Activated naive CD8-positive, alpha-beta T cell treated with anti-CD3 and anti-CD28 coated beads, Interleukin-2, amount 10 ng/mL, durations not matched to agents 7 days and 5 days (primary cell): ENCODE measurements at places on chromosomes 2 and 18.

DNA sequence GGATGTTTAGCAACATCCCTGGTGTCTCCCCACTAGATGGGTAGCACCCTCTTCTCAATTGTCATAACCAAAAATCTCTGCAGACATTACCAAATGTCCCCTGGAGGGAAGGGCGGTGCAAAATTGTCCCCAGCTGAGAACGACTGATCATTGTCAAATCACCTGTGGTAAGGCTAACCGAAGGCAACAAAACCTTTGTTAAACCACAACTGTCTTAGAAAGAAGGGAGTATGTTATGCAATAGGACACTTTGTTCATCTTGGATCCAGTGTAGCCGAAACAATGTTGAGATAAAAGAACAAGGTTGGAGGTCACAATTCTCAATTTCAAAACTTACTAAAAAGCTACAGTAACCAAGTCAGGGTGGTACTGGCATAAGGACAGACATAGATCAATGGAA, 50.3 kb upstream of the ST3GAL5 start:
- H3K4me3 ChIP-seq = no peak overlapping the region
- no peak for DNase-seq
- peaks cover 4% of the 10 kb centered on the region for H3K27me3 ChIP-seq

DNA sequence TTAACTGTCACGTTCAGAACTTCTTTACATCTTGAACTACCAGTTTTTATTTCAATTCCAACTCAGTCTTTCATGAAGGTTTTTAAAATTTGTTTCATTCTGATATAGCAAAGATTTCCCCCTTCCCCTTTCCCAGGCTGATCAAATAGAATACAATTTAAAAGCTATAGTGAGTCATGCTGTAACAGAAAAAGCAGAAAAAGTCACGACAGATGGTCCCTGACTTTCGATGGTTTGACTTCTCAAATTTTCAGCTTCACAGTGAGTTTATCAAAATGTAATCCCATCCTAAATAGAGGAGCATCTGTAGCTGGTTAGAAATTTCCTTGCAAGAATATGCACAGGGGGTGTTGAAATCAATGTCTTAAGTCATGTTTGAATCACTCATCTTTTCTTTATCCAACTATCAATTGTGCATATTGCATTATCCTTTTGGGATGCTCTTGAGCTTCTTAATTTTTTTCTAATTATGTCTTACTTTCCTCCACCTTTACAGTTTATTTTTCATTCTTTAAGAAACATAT, 500.3 kb downstream of the LRP1B start:
- H3K27me3 ChIP-seq = no peaks in the 10 kb centered on the region
- no peak overlapping the region for H3K27ac ChIP-seq
- no peaks in the 10 kb centered on the region for H3K36me3 ChIP-seq
- no peak overlapping the region for H3K4me3 ChIP-seq
- DNase-seq = no peak
- H3K4me1 ChIP-seq = no peaks in the 10 kb centered on the region

DNA sequence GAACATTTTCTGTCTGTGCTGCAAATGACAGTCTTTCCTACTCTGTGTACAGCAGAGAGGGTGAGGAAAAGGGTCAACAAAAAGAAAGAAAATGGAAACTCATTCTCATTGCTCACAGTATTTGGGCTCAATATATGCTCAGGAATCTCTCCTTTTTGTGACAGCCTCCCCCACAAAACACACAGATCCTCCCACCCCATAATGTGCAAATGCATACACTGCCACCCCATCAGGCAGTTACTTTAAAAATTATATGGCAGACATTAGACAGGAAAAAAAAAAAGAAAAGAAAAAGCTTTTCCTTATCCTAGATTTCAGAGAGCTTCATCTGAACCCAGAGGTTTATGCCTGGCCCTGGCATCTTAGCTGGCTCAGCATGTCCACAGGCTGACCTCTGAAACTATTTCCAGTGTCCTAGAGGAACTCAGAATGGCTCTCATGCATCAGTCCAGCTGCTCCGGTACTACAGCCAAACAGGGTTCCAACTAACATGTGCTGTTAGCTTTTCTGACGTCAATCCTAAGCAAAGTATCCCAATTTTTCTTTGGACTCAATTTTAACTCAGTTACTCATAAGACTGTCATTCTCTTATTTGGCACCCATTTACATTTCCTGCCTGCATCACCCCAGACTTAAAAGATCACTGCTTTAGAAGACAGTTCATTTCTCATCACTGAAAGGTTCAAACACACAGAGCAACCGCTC, 105.9 kb downstream of the RBMS1 start:
- peaks cover 20% of the 10 kb centered on the region for H3K36me3 ChIP-seq
- peak overlapping the region; percentile 84 for H3K27ac ChIP-seq
- DNase-seq = no peak
- H3K4me3 ChIP-seq = peak overlapping the region; percentile 75

GRCh38 chr18:76688724-76689472, 133.5 kb upstream of the ZNF236 start:
- H3K27me3 ChIP-seq = peaks cover 48% of the 10 kb centered on the region
- no peak for DNase-seq

GRCh38 chr2:173664513-173664910, 300.7 kb downstream of the SP3 start:
- no peak overlapping the region for H3K27ac ChIP-seq
- H3K4me3 ChIP-seq = no peak overlapping the region
- H3K27me3 ChIP-seq = peaks cover 18% of the 10 kb centered on the region
- DNase-seq = no peak

DNA sequence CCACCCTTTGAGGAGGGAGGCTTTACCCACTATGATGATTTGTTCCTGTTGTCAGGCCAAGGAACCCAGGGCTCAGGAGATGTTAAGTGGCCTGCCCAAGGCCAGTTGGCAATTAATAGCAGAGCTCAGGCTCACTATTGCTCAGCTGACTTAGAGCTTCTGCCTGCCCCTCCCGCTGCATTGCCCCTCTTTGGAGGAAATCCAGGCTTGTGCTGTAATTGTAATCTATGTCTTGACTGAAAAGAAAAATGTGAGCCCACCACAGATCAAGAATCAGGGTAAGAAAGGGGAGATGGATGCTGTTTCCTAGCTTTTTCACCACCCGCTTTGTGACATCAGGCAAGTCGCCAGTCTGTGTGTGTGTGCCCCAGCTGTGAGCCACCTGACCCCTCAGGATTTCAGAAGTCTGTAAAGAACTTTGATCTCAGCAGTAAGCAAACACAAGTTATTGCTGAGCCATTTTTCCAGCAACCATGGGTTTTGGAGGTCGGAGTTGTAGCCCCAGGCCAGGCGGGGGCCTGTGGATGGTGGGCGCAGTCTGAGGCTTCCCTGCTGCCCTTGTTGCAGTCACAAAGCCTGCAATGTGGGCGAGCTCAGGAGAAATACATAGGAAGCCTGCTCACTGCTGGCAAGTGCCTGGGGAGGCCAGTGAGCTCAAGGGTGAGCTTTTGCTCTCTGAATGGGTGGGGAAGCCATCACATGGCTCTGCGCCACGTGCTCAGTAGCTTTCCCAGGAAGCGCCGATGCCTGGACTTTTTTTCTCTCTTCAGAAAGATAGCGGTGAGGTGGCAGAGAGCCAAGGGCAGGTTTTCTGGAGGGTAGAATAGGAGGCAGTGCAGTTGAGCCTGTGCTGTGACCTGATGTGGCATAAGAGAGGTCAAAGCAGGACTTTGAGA, 6.1 kb downstream of the CABLES1 start:
- DNase-seq = no peak
- peaks cover 30% of the 10 kb centered on the region for H3K27me3 ChIP-seq
- H3K4me1 ChIP-seq = peaks cover 24% of the 10 kb centered on the region
- no peak overlapping the region for H3K4me3 ChIP-seq
- H3K36me3 ChIP-seq = no peaks in the 10 kb centered on the region

DNA sequence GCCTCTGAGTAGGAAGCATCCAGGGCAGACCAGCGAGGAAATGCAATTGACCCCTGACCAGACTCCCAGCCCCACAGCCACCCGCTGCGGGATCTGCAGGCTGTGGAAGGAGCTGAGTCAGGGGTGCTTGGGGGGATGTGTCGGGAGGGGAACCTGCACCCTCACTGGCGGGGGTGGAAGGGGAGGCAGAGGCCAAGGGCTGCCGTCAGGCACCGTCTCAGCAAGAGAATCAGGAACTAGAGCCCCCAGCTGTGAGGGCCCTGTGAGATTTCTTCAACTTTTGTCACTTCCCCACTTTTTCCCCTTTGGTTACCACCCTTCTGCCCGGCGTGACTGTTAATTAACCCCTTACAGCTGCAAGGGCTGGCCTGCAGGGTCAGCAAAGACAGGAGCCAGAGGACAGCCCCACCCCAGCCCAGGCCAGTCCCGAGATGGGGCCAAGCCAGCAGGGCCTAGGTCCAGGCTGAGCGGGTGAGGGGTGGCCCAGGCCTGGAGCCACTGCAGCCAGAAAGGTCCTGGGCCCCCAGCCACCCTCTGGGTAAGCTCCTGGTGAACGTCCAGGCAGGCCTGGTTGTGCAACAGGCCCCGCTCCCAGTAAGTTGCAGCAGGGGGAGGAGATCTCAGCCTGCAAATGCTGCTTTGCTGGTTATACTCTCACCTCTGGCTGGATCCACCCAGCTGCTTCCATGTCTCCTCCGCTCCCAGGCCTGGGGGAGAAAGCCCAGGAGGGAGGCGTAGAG, 147.0 kb upstream of the ID2 start:
- no peak for DNase-seq
- H3K4me1 ChIP-seq = peaks cover 30% of the 10 kb centered on the region
- peaks cover 18% of the 10 kb centered on the region for H3K36me3 ChIP-seq
- H3K4me3 ChIP-seq = no peak overlapping the region

DNA sequence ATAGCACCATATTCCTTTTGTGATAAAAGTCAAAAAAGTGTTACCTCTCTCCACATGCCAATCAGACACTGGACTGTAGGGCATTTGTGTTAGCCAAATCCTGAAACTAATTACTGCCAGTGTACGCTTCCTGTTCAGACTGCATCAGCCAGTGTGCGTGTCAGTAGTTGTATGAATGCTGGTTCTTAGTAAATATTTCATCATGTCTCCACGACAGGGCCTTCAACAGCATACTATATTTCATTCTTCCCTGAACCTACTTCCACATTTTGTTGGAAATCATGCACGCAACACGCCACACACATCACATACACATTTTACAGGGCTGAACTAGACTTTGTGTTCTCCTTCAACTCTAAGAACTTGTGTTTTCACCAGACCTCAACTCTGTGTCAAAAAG, 77.5 kb downstream of the EPB41L3 start:
- H3K4me3 ChIP-seq = no peak overlapping the region
- no peaks in the 10 kb centered on the region for H3K4me1 ChIP-seq
- peaks cover 4% of the 10 kb centered on the region for H3K27me3 ChIP-seq

DNA sequence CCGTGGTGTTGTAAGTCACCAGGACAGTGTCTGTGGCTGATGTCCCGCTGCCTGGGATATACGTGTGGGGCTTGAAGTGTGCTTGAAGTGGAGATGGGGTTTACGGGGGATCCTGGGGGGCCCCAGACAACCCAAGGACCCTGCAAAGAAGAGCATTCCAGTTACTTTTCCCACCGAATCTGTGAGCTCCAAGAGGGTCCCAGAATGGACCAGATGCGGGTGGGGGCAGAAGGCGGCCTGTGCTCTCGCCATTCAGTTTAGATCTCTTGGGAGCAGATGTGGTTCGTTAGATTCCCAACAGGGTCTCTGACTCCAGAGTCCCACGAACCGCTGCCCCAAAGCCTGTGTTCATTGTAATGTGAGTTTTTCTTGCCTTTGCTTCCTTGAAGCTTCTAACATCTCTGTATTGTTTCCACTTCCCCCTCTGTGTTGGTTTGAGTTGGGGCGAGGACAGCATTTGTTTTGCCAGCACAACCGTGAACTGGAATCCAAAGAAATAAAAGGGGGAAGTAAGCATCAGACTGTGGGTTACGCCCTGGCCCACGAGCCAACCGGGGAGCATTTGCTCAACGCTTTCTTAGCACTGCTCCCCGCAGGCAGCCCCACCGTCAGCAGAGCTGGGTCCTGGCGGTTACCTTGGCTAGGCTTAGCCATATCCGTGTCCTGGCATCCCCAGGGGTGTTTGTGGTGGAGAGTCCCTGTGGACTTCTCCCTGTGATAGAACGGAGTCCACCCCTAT, 92.1 kb downstream of the SH3BP4 start:
- H3K27me3 ChIP-seq = peaks cover 10% of the 10 kb centered on the region
- no peak for DNase-seq
- no peak overlapping the region for H3K27ac ChIP-seq
- peaks cover 14% of the 10 kb centered on the region for H3K4me1 ChIP-seq
- H3K4me3 ChIP-seq = no peak overlapping the region
- H3K36me3 ChIP-seq = no peaks in the 10 kb centered on the region

GRCh38 chr18:49608366-49609255, 46.8 kb downstream of the LIPG start:
- H3K4me1 ChIP-seq = peaks cover 2% of the 10 kb centered on the region
- no peak overlapping the region for H3K27ac ChIP-seq
- peaks cover 20% of the 10 kb centered on the region for H3K27me3 ChIP-seq
- no peak overlapping the region for H3K4me3 ChIP-seq

- no peaks in the 10 kb centered on the region for H3K4me1 ChIP-seq
- no peaks in the 10 kb centered on the region for H3K36me3 ChIP-seq
- H3K27ac ChIP-seq = no peak overlapping the region
- H3K27me3 ChIP-seq = no peaks in the 10 kb centered on the region
Observed at GRCh38 chr2:9394816-9395215, 28.5 kb downstream of the ITGB1BP1 start.

DNA sequence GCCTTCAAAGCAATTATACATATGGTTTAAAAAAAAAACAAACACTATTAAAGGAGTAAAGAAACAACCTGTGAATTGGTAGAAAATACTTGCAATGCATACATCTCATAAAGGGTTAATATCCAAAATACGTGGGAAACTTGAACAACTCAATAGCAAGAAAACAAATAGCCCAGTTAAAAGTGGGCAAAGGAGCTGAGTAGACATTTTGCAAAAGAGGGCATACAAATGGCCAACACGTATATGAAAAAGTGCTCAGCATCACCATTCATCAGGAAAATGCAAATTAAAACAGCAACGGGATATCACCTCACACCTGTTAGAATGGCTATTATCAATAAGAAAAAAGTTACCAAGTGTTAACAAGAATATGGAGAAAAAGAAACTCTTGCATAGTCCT, 298.3 kb upstream of the RBMS1 start:
- DNase-seq = no peak
- peaks cover 2% of the 10 kb centered on the region for H3K36me3 ChIP-seq
- H3K27me3 ChIP-seq = peaks cover 2% of the 10 kb centered on the region
- H3K4me3 ChIP-seq = no peak overlapping the region
- no peak overlapping the region for H3K27ac ChIP-seq
- H3K4me1 ChIP-seq = no peaks in the 10 kb centered on the region

DNA sequence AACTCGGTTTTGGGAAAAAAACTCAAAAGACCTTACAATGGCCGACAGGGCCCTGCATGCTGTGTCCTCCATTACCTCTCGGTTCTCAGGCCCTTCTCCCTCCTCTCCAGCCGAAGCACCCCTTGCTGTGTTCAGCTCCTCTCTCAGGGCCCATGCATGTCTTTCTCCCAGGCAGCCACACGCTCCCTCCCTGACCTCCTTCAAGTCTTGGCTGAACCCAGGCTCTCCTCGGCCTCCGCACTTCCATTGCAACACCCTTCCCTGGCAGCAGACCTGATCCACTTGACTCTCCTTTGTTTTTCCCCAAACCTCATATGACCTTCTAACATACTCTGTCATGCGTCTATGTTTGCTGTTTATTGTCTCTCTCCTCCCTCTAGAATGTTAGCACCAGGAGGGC, 114.0 kb downstream of the CYP26B1 start:
- H3K4me3 ChIP-seq = no peak overlapping the region
- no peaks in the 10 kb centered on the region for H3K4me1 ChIP-seq
- H3K36me3 ChIP-seq = no peaks in the 10 kb centered on the region
